EH (cell line): ENCODE measurements at places on chromosomes 16 and 17.

DNA sequence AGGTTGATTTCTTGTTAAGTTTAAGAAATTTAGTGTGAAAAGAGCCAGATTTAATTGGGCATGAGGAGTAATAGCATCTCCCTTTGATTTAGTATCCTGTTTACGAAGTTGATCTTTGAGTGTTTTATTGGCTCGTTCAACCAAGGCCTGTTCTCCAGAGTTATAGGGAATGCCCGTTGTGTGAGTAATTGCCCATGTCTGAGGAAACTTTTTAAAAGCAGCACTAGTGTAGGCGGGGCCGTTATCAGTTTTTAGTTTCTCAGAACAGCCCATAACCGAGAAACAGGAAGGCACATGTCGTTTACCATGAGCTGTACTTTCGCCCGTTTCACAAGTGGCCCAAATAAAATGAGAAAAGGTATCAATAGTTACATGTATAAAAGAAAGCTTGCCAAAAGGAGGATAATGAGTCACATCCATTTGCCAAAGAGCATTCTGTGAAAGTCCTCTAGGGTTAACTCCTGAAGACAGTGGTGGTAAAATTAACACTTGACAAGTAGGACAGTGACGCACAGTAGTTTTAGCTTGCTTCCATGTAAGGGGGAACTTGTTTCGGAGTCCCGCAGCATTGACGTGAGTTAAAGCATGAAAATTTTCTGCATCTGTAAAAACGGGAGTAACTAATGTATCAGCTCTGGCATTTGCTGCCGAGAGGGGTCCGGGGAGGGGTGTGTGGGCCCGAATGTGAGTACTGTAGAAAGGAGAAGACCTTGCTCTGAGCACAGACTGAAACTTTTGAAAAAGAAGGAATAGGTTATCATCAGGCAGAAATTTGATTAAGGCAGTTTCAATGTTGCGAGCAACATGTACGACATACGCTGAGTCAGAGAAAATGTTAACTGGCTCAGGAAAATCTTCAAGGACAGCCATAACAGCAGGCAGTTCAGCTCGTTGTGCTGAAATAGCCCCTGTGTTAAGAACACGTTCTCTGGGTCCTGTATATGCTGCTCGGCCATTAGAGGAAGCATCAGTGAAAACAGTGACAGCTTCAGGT lies 18.5 kb upstream of the KCTD5 start:
- peak; percentile 60 for DNase-seq

DNA sequence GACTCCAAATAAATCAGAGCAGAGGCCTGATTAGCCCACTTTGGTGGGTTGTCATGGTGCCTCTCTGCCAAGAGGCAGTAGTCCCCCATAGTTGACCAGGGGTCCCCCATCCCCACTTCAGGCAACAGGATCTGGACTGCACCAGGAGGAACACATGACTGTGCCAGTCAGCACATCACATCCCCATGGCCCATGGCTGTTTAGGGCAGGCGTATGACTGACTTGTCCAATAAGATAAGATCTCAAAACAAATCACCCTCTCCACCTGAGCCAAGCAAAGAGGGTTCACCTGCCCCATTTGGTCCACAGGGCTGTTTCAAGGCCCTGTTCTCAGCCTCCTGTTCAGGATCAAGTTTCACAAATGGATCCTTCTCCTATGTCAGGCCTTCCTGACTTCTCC lies 93.3 kb downstream of the C16orf78 start:
- no peak for DNase-seq

GRCh38 chr16:19817875-19818274 lies 66.8 kb downstream of the GPRC5B start:
- DNase-seq = no peak

GRCh38 chr16:86934581-86935375 lies 356.4 kb downstream of the FOXL1 start:
- DNase-seq = no peak

DNA sequence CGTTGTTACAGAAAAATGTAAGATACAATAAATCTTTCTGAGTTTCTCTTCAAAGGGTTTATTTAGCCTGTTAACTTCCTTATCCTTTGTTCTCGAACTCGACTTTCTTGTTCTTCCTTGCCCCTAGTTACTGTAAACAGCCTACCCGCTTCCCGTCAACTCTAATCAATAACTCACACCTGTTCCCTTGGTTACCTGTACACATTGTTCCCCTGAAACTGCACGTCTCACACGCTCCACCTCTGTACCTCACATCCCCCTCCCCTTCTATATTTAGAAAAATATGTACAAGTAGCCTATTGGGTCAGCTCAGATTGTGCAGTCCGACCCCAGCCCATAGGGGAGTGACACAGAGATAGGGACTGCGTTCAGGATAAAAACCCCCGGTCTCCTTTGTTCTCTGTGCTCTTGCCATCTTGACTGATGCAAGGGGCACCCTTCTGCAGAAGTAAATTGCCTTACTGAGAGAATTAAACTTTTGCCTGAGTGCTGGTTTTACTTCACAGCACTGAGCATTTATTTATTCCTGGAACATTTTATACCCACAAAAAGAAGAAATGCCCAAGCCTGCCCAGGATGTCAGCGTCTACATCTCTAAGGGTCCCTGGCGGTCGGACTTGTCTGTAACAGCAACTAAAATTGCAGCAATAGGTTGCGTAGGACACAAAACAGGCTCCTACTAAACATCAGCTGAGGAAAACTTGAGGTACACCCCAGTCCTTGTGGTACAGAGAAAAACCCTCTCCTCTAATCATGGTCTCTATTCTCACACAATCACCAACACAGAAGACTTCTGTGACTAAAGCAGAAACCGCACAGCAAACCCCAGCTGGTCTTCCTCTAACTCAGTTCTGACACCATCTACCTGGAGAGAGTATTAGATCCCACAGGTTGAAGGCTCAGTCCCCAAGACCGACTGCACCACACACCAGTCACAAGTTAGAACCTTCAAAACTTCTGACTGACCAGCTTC lies 11.3 kb downstream of the WDR45B start:
- DNase-seq = no peak

DNA sequence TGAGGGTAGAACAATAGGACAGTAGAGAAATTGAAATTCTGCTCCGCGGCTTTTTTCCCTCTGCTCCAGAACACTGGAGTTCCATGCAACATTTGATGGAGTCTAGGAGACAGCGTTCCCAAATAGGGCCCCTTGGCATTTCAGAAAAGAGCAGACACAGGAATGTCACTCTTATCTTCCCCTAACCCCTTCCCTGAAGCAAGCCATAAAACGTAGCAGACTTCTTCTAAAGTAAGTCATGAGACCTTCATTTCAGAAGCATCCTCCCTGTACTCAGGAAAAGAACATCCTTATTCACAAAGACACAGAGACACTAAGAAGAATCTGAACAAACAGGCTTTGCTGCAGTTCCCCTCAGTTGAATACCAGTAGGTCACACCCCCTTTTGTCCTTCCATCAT lies 296.1 kb upstream of the SOX9 start:
- DNase-seq = no peak

GRCh38 chr17:17305281-17305801 lies 2.2 kb downstream of the NT5M start:
- peak; percentile 36 for DNase-seq

- peak; percentile 77 for DNase-seq
These were observed 4.1 kb upstream of the C1QTNF1 start for GRCh38 chr17:79019632-79020584.

GRCh38 chr16:898761-899682 lies 71.8 kb downstream of the LMF1 start:
- DNase-seq = no peak

- no peak for DNase-seq
These were observed 110.8 kb upstream of the MPHOSPH6 start for GRCh38 chr16:82280867-82281266.

- no peak for DNase-seq
These were observed 47.8 kb upstream of the ZC3H18 start for GRCh38 chr16:88522276-88522949.

DNA sequence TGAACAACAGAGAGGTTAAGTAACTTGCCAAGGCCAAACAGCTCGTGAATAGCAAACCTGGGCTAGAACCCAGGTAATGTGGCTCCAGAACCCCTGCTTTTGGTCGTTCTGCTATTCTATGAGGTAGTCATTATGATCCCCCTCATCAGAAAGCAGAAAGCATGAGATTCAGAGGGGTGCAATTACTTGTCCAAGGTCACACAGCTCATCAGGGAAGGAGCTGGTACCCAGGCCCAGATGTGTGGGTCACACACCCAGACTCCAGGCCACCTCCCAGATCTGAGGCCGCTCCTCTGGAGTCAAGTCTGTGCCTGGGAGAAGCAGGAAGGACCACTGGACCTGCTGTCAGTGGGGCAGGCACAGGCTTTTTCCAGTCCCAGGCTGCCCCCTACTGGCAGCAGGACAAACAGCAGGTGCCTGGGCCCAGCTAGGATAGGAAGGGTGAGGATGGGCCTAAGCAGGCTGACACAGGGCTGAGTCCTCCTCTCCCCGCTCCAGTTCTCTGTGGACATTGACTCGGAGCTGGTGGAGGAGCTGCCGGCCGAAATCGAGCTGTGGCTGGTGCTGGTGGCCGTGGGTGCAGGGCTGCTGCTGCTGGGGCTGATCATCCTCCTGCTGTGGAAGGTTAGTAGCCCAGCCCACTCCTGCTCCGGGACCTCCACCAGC lies 7.8 kb upstream of the PDK2 start:
- DNase-seq = peak; percentile 77

DNA sequence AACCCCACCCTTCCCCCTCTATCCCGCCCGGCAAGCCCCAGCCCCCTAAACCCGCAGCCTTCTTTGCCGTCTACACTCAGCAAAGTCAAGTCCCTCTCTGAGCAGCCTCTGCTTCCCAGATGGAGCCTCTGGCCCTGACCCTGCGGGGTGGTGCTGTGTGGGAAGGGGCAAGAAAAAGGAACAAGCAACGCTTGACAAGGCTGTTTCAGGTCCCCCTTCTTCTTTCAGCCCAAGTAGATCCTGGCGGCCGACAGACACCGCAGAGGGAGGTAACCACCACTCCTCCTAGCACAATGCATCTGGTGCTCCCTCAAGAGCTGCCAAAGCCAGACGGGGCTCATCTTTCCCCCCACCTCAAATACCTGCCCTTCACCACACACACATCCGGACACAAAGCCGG lies 178.3 kb downstream of the ENGASE start:
- DNase-seq = no peak

DNA sequence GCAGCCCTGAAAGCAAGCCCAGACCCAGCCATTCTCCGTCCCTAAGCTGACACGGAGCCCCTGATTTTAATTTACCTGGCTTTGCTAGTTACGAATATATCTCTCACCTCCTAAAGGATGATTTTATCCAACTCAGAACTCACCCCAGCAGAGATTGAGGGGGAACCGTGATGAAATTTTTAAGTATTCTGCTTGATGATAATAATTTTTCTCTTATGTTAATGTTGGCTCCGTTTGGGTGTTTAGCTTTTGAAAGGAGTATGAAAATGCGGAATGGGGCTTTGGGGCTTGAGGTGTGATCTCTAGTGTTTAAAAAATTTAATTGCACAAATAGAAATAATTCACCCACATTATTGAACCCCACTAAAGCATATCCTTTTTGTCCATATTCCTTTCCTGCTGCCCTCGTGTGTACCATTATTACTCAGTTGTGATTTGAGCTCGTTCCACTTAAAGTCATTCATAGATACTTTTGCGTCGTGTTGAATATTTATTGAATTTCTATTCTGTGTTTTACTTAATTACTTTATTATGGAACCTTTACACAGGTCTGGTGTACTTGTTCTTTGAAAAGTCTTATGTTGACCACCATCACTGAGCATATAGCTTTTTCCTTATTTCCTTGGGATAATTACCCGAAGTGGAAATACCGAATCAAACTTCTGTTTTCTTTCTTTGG lies 775 bp downstream of the PRPSAP2 start:
- DNase-seq = no peak

- peak; percentile 48 for DNase-seq
These were observed 527 bp downstream of the TRAF4 start for GRCh38 chr17:28744104-28744971.

- no peak for DNase-seq
These were observed 24.1 kb downstream of the HEATR9 start for GRCh38 chr17:35844547-35844946.

DNA sequence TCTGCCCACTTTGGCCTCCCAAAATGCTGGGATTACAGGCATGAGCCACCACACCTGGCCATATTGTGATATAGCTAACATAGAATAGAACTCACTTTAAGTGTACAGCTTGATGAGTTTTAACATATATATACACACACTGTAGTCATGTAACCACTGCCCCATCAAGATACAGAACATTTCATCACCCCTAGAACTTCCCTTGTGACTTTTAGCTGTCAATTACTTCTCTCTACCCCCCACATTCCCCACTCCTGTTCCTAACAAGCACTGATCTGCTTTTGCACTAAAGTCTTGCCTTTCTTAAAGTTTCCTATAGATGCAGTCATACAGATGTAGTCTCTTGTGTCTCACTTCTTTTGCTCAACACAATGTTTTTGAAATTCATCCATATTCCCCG lies 93.1 kb downstream of the PITPNC1 start:
- no peak for DNase-seq

GRCh38 chr17:55242476-55242875 lies 22.3 kb upstream of the HLF start:
- no peak for DNase-seq

DNA sequence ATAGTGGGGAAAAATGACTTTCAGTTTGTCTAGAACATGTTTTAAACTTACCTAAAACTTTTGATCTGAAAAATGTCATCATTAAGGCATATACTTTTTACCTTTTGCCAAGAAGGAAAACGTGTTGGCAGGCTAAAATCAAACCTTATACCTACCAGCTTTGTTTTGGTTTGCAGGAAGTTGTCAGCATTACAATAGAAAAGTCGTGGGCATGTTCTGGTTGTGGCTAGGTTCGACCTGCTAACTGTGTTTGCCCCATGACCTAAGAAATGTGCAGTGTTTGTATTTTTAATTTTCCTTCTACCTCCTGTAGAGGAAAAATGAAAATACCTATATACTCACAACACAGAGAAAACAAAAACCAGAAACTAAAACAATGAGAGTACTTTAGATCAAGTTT lies 13.0 kb downstream of the SKAP1 start:
- no peak for DNase-seq

GRCh38 chr16:70160388-70160787 lies 13.2 kb upstream of the CLEC18C start:
- no peak for DNase-seq

DNA sequence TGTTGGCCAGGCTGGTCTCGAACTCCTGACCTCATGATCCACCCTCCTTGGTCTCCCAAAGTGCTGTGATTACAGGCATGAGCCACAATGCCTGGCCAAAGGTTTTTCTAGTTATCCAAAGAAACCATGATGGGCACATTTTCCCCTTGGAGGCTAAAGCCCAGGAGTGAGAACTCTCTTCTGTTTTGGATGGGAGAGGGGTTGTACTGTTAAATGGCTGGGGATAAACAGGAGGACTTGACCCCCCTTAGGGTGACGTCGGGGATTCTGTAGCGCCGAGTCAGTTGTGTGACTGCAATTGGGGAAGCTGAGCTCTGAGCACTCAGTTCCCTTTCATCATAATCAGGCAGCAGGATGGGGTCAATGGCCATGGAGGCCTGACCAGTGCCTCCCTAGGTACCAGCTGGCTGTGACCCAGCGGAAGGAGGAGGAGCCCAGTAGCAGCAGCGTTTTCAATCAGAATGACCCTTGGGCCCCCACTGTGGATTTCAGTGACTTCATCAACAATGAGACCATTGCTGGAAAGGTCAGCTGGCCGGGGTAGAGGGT lies 4.1 kb downstream of the AOC3 start:
- no peak for DNase-seq
